ENCODE measurements at places on chromosomes 6 and 20. TPM values are rescaled to one million over a fixed set of nuclear protein-coding genes. Genes with fewer than 3 reads are reported as not detected.

DNA sequence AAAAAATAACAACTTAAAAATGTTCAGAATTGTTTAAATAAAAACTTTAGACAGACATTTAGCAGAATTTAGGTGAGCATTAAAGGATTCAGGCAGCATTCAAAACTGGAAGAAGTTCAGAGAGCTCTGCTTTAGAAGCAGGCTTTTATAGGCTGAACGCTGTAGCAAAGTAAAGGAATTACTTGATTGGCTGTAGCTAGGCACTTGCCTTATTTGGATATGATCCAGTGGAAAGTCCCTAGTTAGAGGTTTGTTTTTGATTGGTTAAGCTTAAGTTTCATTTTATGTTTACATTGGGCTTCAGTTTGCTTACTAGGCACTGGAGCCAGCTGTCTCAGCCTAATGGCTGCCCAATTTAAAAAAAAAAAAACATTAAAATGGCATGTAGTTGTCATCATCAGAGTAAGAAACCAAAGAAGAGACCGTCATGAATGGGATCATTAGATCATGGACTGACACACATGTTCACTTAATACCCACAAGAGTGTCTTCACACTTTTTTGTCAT is 65.1 kb downstream of the CBFA2T2 start:
- peak; percentile 41 for DNase-seq
- peaks cover 21% of the 10 kb centered on the region for H3K4me1 ChIP-seq
- peaks cover 13% of the 10 kb centered on the region for H3K36me3 ChIP-seq
- no peaks in the 10 kb centered on the region for H3K27me3 ChIP-seq

- peaks cover 36% of the 10 kb centered on the region for H3K4me1 ChIP-seq
- H3K36me3 ChIP-seq, result peaks cover 34% of the 10 kb centered on the region
- no peaks in the 10 kb centered on the region for H3K27me3 ChIP-seq
- H3K27ac ChIP-seq, result peak overlapping the region; percentile 60
Observed at GRCh38 chr6:158031381-158032353, 50.0 kb downstream of the SYNJ2 start.

DNA sequence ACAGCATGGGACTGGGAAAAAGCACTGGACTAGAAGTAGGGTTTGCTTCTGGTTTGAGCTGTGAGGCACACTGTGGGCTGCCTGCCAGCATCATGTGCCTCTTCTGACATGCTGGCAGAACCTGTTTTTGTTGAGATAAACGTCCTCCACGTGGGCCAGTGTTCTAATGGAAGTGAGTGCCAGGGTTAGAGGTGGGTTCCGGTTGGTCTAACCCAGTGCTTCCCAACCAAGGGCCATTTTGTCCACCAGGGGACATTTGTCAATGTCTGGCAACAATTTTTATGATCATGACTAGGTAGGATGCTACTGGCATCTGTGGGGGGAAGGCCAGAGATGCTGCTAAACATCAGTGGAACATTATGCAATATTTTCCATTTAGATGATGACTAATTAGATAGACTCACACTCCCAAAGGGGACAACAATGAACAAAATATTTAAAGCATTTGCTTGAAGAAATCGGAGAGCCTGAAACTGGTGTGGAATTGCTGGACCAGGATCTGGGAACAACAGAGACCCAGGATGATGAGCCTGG is 7.8 kb upstream of the APMAP start:
- H3K4me1 ChIP-seq, result peaks cover 7% of the 10 kb centered on the region
- H3K4me3 ChIP-seq, result no peak overlapping the region
- DNase-seq, result no peak
- no peaks in the 10 kb centered on the region for H3K27me3 ChIP-seq

- H3K4me1 ChIP-seq, result peaks cover 58% of the 10 kb centered on the region
- no peak for DNase-seq
- peak overlapping the region; percentile 85 for H3K27ac ChIP-seq
- H3K36me3 ChIP-seq, result peaks cover 8% of the 10 kb centered on the region
- H3K4me3 ChIP-seq, result peak overlapping the region; percentile 46
Observed at GRCh38 chr6:129498950-129499842, 210.8 kb downstream of the ARHGAP18 start.

WFDC10B gene
- not detected for total RNA-seq

DNA sequence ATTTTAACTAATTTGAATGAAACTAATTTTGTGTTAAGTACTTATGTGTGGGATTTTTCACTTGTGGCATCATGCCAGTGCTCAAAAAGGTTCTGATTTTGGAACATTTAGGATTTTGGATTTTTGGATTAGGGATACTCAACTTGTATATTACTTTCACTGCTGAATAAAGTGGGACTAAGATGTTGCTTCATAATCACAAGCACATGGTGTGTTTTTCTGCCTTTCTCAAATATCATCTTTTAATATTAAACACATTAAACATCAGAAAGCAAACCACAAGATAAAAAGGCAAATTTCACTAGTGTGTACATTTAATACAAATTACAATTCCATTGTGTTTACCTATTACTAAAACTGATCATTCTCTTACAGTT is 89.8 kb downstream of the ARHGAP18 start:
- H3K36me3 ChIP-seq, result no peaks in the 10 kb centered on the region
- DNase-seq, result no peak
- no peaks in the 10 kb centered on the region for H3K4me1 ChIP-seq

- H3K4me1 ChIP-seq, result no peaks in the 10 kb centered on the region
- no peaks in the 10 kb centered on the region for H3K36me3 ChIP-seq
- no peak overlapping the region for H3K27ac ChIP-seq
- no peak for DNase-seq
Observed at GRCh38 chr20:60786686-60787217, 465.3 kb upstream of the CDH4 start.

- no peak overlapping the region for H3K27ac ChIP-seq
- peaks cover 8% of the 10 kb centered on the region for H3K27me3 ChIP-seq
- no peak for DNase-seq
- H3K36me3 ChIP-seq, result no peaks in the 10 kb centered on the region
- no peak overlapping the region for H3K4me3 ChIP-seq
- H3K4me1 ChIP-seq, result peaks cover 6% of the 10 kb centered on the region
Observed at GRCh38 chr6:122374307-122374706, 25.1 kb upstream of the HSF2 start.

DNA sequence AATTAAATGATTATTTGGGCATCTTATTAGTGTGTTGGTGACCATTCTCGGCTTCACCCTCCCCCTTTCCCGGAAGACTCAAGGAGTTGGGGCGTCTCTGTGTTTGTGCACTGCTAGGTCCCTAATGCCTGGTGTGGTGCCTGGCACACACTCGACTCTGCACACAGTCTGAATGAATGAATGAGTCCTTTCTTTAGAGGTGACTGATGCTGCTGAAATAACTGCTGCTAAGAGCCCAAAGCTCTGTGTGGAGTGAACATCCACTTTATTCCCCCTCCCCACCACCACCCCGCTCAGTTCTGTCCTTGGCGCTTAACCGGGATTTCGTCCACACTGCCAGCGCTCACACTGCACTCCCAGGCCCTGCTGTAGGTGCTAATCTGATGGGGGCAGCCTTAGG is 1.2 kb upstream of the PHACTR3 start:
- H3K27ac ChIP-seq, result no peak overlapping the region
- H3K27me3 ChIP-seq, result peaks cover 45% of the 10 kb centered on the region
- no peaks in the 10 kb centered on the region for H3K36me3 ChIP-seq
- H3K4me3 ChIP-seq, result no peak overlapping the region
- no peak for DNase-seq

- no peak for DNase-seq
- H3K4me3 ChIP-seq, result no peak overlapping the region
- peaks cover 27% of the 10 kb centered on the region for H3K4me1 ChIP-seq
- no peak overlapping the region for H3K27ac ChIP-seq
- peaks cover 16% of the 10 kb centered on the region for H3K36me3 ChIP-seq
Observed at GRCh38 chr6:33640361-33640760, 19.2 kb downstream of the ITPR3 start.

GRCh38 chr20:11791835-11792567 is 125.7 kb upstream of the BTBD3 start:
- DNase-seq, result no peak
- no peaks in the 10 kb centered on the region for H3K4me1 ChIP-seq
- no peaks in the 10 kb centered on the region for H3K27me3 ChIP-seq
- H3K27ac ChIP-seq, result no peak overlapping the region
- no peak overlapping the region for H3K4me3 ChIP-seq

AGER gene
- 16.4 TPM for total RNA-seq

GRCh38 chr20:32680544-32681174 is 6.9 kb upstream of the C20orf203 start:
- peaks cover 16% of the 10 kb centered on the region for H3K4me1 ChIP-seq
- H3K36me3 ChIP-seq, result no peaks in the 10 kb centered on the region
- no peak overlapping the region for H3K4me3 ChIP-seq
- H3K27ac ChIP-seq, result no peak overlapping the region

DNA sequence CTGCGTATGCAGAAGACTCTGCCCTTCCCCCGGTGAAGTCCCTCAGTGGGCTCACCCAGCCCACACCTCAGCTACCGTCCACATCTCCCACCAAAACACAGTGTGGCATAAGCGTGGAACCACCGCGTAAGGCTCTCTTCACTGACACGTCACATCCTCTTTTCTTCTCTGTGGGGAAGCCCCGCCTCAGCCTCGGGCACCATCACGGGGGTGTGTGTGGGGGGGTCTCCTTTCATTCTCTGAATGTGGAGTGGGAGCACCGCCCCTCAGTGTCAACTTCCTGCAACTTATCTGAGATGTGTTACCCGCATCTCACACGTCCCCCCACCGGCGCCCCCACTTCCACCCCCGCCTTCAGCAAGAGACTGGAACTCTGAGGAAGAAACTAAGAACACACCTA is 388.4 kb upstream of the JARID2 start:
- no peaks in the 10 kb centered on the region for H3K27me3 ChIP-seq
- peaks cover 52% of the 10 kb centered on the region for H3K4me1 ChIP-seq
- H3K36me3 ChIP-seq, result no peaks in the 10 kb centered on the region
- H3K27ac ChIP-seq, result peak overlapping the region; percentile 88

DNA sequence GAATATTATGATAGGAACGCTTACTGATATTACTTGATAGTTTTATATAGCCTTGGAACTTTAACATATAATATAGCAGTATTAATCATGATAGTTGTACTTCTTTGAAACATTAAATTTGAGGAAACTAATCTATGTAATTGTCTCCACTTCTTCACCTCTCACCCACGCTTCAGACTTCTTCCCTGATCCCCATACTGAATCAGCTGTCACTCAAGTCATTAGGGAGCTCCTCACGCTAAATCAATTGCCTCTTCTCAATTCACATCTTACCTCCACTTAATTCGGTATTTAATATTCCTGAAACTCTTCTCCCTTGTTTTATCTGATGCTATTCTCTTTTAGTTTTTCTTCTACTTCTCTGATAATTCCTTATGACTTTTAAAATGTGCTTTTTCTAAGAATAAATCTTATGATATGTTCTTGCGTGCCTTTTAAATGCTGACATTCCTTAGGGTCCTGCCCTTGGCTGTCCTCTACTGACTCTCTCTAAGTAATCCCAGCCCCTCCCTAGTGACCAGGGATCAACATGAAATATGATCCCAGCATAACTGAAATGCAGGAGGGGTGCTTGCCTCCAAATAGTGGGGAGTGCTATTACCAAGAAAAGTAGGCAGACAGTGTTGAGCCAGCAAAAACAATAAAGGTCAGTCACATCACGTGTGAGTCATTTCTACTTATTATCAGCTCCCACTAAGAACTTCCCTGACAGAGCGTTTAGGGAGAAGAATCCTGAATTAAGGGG is 9.9 kb downstream of the ANKRD66 start:
- DNase-seq, result no peak
- peaks cover 4% of the 10 kb centered on the region for H3K27me3 ChIP-seq
- H3K36me3 ChIP-seq, result no peaks in the 10 kb centered on the region
- no peak overlapping the region for H3K27ac ChIP-seq
- H3K4me1 ChIP-seq, result no peaks in the 10 kb centered on the region
- no peak overlapping the region for H3K4me3 ChIP-seq

GRCh38 chr6:32105433-32105832 is 3.7 kb downstream of the TNXB start:
- H3K4me3 ChIP-seq, result no peak overlapping the region
- peaks cover 11% of the 10 kb centered on the region for H3K27me3 ChIP-seq
- H3K27ac ChIP-seq, result no peak overlapping the region
- DNase-seq, result no peak

MDN1 gene
- 69.0 TPM for total RNA-seq

DNA sequence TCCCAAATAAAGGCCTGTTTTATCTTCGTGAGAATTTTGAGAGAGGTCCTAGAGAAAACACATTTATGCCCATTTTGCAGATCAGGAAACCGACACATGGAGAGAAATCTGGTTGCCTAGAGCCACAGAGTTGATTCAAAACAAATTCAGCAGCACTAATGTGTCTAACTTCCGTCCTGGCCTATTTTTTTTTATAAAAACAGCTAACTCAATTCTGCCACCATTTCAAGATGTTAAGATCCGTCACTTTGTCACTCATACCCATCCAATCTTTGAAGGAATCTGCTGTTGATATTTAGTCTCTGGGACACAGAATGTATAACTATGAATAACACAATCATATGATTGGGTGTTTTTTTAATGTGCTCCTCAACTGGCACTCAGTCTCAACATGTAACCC is 611.1 kb upstream of the ARID1B start:
- H3K27ac ChIP-seq, result peak overlapping the region; percentile 31
- H3K36me3 ChIP-seq, result no peaks in the 10 kb centered on the region
- DNase-seq, result no peak
- no peak overlapping the region for H3K4me3 ChIP-seq
- peaks cover 37% of the 10 kb centered on the region for H3K4me1 ChIP-seq

DNA sequence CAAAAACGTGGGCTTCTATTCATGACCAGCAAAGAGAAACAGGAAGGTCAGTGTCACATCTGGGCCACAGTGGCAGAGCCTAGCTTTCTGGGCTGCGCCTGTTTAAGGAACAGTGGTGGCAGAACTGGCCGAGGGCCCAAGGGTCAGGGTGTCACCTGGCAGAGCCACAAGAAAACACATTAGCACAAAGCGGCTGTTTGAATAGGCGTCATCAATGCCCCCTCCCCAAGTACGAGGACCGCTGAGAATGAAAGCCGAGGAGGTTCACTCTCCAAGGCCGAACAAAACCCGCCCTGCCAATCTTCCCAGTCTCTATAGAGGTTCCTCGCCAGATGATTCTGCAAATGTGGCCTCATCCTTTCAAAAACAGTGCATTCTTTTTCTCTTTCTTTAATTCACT is 125.2 kb upstream of the TRAF3IP2 start:
- H3K4me3 ChIP-seq, result no peak overlapping the region
- peaks cover 93% of the 10 kb centered on the region for H3K36me3 ChIP-seq
- H3K27me3 ChIP-seq, result no peaks in the 10 kb centered on the region
- no peak for DNase-seq
- peak overlapping the region; percentile 74 for H3K27ac ChIP-seq
- peaks cover 83% of the 10 kb centered on the region for H3K4me1 ChIP-seq

CD164 gene
- total RNA-seq, result 146 TPM

- no peaks in the 10 kb centered on the region for H3K36me3 ChIP-seq
- no peak for DNase-seq
- no peak overlapping the region for H3K27ac ChIP-seq
- peaks cover 15% of the 10 kb centered on the region for H3K4me1 ChIP-seq
- H3K27me3 ChIP-seq, result peaks cover 39% of the 10 kb centered on the region
Observed at GRCh38 chr6:37695857-37696219, 1.8 kb downstream of the MDGA1 start.

DNA sequence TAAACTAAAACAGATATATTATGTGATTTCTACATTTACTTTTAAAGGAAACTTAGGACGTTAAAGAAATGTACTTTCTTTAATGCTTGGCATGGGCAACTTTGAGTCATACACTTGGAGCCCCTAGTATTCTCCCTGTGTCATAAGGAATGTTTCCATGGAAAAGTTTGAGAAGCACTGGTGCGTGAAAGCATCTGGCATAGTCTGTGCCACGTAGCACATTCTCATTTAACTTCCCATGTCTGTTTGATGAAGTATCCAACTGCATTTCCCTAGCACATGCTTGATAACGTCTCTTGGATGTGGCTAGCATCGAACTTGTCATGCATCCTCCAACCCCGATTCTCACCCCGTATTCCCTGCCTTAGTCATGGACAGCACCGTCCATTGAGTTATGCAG is 172.0 kb downstream of the TBC1D7 start:
- DNase-seq, result no peak
- H3K4me3 ChIP-seq, result no peak overlapping the region
- no peak overlapping the region for H3K27ac ChIP-seq

Data from activated CD8-positive, alpha-beta T cell treated with anti-CD3 and anti-CD28 coated beads for 36 hours (primary cell).